Hematopoietic multipotent progenitor cell treated with erythropoietin and hydrocortisone succinate and interleukin-3 and kit ligand, for 15 days (in vitro differentiated cells): ENCODE measurements at places on chromosomes 13 and 19.
A peak's percentile ranks its signal among the peaks of the same experiment; 100 is the strongest.

- no peak for DNase-seq
Measured at GRCh38 chr13:41137241-41137640, 4.6 kb upstream of the KBTBD6 start.

DNA sequence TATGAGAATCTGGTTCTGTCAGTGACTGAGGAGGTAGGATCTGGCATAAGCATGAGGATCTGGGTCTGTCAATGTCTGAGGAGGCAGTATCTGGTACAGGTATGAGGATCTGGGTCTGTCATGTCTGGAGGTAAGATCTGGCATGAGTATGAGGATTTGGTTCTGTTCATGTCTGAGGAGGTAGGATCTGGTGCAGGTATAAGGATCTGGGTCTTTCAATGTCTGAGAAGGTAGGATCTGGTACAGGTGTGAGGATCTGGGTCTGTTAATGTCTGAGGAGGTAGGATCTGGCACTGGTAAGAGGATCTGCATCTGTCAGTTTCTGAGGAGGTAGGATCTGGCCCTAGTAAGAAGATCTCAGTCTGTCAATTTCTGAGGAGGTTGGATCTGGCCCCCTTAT, 12.4 kb upstream of the PDCD2L start:
- no peak for DNase-seq

GRCh38 chr19:13091400-13092157, 11.1 kb downstream of the LYL1 start:
- no peak for DNase-seq

- no peak for DNase-seq
Measured at GRCh38 chr13:87954091-87954490, 282.9 kb downstream of the SLITRK5 start.

DNA sequence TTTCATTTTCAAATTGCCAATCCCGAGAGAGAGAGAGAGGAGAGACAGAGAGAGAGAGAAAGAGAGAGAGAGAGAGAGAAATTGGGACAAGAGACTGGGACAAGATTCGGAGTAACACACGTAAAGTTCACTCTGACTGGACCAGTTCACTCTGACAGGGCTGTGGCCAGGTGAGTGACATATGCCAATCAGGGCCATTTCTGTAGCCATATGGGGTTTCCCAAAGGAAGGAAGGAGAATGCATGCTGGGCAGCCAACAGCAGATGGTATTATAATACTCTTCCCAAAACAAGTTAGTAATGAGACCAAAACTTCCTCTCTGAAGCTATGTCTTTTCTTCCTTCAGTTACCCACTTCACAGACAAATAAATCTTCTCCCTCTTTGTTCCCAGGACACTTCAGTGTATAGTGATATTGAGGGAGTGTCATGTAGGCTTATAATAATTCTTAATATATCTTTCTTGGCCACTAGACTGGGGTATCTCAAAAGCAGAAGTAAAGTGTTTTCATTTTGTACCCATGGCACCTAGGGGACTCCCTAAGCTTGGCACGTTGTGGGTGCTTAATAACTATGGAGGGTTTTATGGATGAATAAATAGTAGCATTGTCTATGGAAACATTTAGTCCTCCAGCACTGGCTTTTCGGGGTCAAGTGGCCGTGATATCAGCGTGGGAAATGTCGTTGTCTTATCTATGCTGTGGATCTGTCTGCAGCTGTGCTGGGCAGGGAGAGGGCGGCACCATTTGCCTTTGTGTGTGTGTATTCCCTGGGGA, 51.6 kb downstream of the SERP2 start:
- DNase-seq: no peak

DNA sequence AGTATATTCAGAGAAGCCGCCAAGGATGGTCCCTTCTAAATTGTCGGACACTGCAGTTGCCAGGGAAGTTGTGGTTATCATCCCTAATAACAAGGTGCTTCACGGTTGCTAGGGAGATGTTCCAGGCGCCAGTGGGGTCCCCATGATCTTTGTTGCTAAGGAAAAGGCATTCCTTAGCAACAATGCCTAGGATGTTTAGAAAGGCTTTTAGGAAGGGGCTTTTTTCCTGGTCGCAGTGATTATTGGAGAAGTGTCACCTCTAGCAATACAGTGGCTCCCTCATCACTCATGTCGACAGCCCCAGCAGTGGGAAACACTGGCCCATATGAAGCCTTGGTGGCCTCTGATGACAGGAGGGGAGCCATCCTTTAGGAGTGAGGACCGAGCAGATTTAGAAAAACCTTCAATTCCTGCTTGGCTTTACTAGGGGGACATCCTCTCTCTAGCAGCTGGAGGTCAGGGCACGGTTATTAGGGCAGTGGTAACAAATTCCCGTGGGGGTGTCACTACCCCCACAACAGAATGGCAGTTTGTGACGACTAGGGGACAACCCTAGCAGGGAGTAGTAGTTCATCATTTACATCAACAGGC, 6.4 kb upstream of the TMC4 start:
- DNase-seq: no peak

GRCh38 chr13:64397701-64398100, 2832.4 kb downstream of the PCDH9 start:
- DNase-seq: no peak

DNA sequence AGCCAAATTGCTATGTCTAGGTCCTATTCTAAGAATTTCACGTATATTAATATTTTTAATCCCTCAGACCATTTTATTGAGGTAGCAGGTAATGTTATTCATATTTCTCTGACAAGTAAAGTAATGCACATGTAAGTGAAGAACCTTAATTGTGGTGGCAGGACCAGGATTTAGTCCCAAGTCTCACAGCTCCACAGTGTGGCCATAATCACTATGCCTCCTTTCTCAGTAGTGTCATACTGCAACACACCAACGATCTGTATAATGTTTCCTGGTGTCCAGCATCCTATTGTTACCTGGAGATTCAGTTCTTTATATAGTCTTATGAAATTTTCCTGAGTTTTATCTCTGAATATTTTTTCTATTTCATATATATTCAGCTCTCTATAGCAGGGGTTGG, 340.3 kb downstream of the OLFM4 start:
- DNase-seq: no peak

GRCh38 chr19:50365434-50366306, at the start of gene NAPSA:
NAPSA (minus strand) TSS chr19:50365639; CDS start chr19:50365621, 18 bp downstream.
- no peak for DNase-seq

DNA sequence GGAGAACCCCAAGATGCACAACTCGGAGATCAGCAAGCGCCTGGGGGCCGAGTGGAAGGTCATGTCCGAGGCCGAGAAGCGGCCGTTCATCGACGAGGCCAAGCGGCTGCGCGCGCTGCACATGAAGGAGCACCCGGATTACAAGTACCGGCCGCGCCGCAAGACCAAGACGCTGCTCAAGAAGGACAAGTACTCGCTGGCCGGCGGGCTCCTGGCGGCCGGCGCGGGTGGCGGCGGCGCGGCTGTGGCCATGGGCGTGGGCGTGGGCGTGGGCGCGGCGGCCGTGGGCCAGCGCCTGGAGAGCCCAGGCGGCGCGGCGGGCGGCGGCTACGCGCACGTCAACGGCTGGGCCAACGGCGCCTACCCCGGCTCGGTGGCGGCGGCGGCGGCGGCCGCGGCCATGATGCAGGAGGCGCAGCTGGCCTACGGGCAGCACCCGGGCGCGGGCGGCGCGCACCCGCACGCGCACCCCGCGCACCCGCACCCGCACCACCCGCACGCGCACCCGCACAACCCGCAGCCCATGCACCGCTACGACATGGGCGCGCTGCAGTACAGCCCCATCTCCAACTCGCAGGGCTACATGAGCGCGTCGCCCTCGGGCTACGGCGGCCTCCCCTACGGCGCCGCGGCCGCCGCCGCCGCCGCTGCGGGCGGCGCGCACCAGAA, 1.1 kb downstream of the SOX1 start:
- no peak for DNase-seq

DNA sequence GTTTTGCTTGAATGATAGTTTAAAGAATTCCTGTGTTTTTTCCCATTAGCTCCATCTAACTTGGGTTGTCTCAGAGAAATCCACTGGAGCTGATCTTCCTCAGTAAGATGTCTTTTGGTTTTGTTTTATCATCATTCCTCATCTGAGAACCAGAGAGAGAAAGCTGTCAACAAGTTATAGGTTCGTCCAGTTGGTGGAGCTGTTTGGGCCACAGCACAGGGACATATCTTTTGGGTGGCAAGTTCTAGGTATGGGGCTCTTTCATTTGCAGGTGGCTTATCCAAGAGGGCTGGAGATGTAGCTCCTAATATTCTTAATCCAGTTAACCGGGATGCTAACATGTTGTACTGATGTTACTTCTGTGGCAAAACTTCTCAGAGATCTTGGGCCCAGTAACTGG, 174.2 kb downstream of the KCNRG start:
- DNase-seq: peak; percentile 10

DNA sequence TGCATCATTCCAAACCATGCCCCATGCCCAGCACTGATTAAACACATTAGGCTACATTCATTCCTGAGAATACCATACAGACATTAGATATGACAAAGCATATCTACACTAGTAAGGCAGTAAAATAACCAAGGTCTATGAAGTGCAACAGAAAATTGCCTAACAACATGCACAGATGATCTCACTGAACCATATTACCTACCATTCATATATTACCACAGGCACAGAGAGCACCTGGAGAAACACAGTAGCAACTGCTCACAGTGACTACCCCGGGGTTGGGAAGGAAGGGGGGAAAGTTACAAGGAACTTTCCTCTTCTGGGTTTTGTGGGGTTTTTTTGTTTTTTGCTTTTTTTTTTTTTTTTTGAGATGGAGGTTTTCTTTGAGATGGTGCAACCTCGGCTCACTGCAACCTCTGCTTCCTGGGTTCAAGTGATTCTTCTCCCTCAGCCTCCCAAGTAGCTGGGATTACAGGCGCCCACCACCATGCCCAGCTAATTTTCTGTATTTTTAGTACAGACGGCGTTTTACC, 669.6 kb downstream of the UQCRFS1 start:
- DNase-seq: no peak

DNA sequence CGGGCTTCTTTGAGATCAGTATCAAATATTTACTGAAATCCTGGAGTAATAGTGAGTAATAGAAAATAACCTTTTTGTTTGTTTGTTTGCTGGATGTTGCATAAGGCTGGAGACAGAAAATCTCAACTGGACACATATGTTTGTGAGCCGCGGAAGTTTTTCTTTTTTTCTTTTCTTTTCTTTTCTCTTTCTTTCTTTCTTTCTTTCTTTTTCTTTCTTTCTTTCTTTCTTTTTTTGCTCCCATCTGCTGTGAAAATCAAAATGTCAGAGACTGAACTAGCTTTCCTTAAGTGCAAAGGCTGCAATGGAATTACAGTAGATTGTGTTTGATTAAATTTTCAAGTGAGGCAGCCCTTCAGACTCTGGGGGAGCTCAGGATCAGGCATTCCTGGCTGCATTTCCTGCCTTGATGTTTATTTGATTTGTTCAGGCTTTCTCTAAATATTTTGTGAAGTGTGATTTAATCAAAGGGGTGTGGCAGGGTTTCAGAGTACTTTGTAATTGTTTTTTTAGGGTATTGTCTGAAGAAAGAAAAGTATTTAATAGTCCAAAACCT, 319 bp downstream of the FRY start:
- DNase-seq: no peak

- no peak for DNase-seq
Measured at GRCh38 chr13:100234524-100235136, 145.7 kb downstream of the PCCA start.

DNA sequence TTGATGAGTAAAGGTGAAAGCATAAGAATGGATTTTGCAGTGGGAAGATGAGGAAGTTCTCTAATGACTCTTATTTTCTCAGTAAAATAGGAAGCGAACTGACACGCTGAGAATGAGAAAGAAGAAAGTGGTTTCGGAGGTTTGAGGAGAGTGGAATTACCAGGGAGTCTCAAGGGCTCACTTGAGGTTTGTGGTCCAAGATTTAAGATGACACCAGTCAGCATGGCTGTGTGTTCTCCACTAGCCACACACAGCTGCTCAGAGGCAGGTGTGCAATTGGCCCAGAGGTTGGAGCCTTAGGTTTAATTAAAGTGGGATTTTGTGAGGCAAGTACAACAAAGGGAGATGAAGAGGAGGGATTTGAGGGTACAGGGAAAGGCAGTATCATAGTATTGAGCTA, 99.6 kb upstream of the NBEA start:
- DNase-seq: no peak

- DNase-seq: no peak
Measured at GRCh38 chr19:41420101-41420880, 6.9 kb downstream of the B3GNT8 start.

DNA sequence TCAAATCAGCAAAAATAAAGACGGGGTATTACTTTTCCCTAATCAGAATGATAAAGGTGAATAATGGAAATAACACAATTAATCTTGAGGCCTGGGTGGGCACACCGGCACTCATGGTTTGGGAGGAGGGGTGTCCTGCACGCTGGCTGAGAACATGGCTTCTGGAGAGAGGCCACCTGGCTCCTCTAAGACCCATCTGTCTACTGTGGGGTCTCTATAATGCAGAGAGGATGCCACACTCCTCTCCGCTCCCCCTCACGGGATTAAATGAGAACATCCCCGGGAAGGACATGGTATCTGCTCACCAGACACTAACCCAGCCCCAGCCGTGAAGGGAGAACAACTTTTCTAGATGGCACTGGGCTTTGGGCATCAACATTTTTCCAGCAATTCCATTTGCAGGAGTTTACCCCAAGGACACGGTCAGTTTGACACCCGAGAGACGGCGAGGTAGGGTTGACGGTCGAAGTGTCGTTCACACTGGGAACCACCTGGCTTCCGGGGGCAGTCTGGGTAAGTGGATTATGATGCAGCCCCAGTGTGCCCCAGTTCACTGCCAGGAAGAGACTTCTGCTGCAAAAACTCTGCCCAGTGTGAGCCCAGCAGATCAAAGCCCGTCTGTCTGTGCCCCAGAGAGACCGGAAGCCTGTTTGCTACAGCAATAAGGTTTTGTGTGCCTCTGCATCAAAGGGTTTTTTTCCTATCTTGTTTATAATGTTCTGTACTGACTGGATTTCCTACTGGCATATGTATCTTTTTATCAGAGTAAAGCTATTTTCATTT, 56.6 kb downstream of the CEBPG start:
- DNase-seq: no peak

GRCh38 chr13:110531671-110532083, 29.8 kb downstream of the RAB20 start:
- DNase-seq: no peak

DNA sequence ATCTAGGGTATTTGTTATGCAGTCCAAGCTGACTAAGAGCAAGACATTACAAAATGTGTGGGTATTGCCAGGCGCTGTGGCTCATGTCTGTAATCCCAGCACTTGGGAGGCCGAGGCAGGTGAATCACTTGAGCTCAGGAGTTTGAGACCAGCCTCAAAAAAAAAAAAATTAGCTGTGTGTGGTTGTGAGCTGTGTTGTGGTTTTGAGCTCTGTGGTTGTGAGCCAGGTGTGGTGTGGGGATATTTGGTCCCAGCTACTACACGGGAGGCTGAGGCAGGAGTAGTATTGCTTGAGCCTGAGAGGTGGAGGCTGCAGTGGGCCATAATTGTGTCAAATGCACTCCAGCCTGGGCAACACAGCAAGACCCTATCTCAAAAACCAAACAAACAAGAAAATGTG, 5.6 kb upstream of the KEAP1 start:
- no peak for DNase-seq

GRCh38 chr13:44646044-44646443, 69.9 kb upstream of the TSC22D1 start:
- DNase-seq: no peak

GRCh38 chr13:32453981-32454380, 26.1 kb upstream of the N4BP2L1 start:
- DNase-seq: no peak

GRCh38 chr13:26007261-26008125, 44.3 kb downstream of the SHISA2 start:
- DNase-seq: no peak

- DNase-seq: no peak
Measured at GRCh38 chr19:32540621-32541020, 40.4 kb upstream of the PDCD5 start.

- no peak for DNase-seq
Measured at GRCh38 chr13:36778083-36778671, 40.8 kb upstream of the RFXAP start.

- DNase-seq: no peak
Measured at GRCh38 chr19:27672309-27673047, 1540.5 kb downstream of the UQCRFS1 start.
